Endodermal cell (in vitro differentiated cells): ENCODE measurements at places on chromosomes 6 and 20. TPM values are rescaled to one million over a fixed set of nuclear protein-coding genes. Genes with fewer than 3 reads are reported as not detected.

- no peak for DNase-seq
These were observed 4.6 kb upstream of the TGM2 start for GRCh38 chr20:38169636-38170193.

DNA sequence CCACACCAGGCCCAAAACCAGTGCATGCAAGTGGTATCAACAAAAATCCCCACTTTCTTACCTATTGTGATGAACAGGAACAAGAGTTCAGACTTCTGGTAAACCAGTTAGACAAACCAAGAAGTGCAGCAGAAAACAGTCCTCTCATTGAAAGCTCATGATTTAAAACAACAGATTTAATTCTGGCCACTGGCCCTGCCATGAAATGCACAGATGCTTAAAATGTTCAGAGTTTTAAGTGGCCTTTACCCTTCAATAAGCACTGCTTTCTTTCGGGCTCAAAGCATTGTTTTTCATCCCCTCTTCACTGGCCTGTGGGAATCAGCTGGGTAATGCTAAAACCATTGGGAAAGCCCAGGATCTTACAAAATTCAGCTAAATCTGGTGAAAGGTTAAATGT, 102.4 kb upstream of the ISM1 start:
- no peak for DNase-seq

- DNase-seq, result no peak
These were observed 48.6 kb downstream of the BFSP1 start for GRCh38 chr20:17482536-17482935.

- no peak for DNase-seq
These were observed 633 bp downstream of the RPRD1B start for GRCh38 chr20:38034108-38034649.

DNA sequence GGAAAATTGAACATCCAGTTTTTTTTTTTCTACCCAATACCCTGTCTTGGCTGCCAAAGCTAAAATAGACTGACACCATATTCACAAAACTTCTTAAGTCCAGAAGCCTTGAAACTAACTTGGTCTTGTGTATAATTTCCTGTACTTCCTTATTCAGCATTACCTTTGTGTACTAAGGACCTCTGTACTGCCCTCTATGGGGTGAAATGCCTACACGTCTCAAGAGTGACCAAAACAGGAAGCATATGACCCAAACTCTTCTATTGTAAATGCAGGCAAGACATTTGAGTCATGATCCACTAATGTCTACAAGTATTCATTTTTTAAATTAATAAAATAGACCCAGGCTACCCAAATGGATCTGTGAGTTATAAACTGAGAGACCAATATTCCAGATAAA, 50.4 kb downstream of the HMGCLL1 start:
- peak; percentile 52 for DNase-seq

- DNase-seq, result no peak
These were observed 1343.6 kb upstream of the CITED2 start for GRCh38 chr6:140718021-140718420.

DNA sequence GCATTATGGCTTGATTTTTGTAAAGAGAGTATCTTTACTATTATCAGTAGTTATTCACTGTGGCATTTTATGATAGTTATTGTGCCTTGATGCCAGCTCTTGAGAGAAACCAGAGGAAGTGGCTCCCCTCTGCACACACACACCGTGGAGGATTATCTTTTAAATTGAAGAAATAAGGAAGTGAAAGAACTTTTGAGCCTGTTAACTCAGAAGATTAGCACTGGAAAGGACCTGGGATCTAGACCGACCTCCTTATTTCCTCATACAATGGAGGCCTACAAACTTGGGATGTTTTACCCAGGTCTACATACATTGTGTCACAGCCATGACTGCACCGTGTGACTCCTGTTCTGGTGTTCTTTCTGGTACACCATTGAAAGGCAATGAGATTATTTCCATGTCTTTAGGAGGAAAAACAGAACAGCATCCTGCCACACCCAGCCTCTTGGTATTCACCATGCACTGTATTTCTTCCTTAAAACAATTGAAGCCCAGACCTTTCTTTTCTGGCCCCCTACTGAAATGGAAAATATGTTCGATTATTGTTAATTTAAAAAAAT, 40.6 kb downstream of the HECA start:
- no peak for DNase-seq

DNA sequence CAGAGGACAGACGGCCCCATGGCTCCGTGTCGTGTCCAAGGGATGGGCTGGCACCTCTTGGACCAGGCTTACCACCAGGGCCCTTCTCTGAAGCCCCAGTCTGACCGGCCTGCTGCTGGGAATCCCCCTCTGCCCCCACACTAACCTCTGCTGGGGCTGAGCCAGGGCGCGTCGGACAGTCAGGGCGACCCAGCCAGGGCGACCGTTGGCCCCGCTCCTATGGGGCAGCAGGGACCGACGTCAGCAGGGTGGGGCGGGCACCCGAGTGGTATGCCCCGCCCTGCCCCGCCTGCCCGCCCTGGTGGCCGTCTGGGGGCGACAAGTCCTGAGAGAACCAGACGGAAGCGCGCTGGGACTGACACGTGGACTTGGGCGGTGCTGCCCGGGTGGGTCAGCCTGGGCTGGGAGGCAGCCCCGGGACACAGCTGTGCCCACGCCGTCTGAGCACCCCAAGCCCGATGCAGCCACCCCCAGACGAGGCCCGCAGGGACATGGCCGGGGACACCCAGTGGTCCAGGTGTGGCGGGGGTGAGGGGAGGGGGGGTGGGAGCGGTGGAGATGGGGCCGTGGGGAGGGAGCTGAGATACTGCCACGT, at the start of gene SLC17A9:
Gene SLC17A9, plus strand, starts transcription at position 337 of the 595 bp plus-strand sequence. Its CDS starts 122 bp downstream, at position 459.
- DNase-seq, result peak; percentile 92

- DNase-seq, result no peak
These were observed 1.3 kb downstream of the RNF146 start for GRCh38 chr6:127267646-127268625.

- DNase-seq, result peak; percentile 81
These were observed 5.9 kb downstream of the NKX2-4 start for GRCh38 chr20:21391185-21391971.

- DNase-seq, result no peak
These were observed 16.1 kb upstream of the RBM38 start for GRCh38 chr20:57374931-57375651.

DNA sequence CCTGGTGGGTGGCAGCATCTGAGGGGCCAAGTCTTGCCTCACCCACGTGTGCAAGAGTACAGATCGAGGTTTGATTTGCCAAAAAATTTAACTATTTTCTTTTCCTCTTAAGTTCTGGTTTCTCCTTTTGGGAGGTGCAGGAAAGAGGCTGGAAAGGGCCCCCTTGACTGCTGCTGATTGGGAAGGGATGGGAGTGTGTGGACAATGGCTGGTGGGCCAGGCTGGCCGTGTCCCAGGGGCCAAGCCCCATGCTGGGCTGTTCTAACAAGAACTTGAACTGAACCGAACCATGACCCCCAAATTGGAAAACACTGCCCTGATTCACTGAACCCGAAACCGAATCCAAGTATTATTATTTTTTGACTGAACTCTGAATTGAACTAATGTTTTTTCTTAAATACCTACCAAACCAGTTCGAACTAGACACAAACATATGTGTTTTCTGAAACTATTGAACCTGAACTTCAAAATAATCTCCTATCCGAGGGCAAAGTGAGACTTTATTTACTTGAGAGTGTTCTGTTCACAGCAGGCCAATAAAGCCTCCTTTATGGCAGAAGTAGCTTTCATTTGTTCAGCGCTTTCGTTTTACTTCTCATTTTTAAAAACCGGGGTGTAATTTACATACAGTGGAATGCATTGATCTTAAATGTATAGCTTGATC, 91.2 kb downstream of the CDC5L start:
- no peak for DNase-seq

DNA sequence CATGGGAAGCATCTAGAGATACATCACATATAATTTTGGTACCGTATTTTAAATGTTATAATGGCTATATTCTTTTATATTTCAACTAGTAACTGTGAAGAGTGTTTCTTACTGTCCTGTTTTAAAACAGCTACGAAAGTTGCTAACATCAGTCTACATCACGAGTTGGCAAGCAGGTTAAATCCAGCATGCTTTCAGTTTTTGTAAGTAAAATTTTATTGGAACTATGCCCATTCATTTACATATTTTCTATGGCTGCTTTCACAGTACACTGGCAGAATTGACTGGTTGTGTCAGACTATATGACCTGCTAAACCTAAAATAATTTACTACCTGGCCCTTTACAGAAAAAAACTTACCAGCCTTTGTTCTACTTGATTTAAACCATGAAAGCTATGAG, 478.1 kb downstream of the PHF3 start:
- no peak for DNase-seq

- no peak for DNase-seq
These were observed 164.1 kb upstream of the ECI2 start for GRCh38 chr6:4299476-4299875.

DNA sequence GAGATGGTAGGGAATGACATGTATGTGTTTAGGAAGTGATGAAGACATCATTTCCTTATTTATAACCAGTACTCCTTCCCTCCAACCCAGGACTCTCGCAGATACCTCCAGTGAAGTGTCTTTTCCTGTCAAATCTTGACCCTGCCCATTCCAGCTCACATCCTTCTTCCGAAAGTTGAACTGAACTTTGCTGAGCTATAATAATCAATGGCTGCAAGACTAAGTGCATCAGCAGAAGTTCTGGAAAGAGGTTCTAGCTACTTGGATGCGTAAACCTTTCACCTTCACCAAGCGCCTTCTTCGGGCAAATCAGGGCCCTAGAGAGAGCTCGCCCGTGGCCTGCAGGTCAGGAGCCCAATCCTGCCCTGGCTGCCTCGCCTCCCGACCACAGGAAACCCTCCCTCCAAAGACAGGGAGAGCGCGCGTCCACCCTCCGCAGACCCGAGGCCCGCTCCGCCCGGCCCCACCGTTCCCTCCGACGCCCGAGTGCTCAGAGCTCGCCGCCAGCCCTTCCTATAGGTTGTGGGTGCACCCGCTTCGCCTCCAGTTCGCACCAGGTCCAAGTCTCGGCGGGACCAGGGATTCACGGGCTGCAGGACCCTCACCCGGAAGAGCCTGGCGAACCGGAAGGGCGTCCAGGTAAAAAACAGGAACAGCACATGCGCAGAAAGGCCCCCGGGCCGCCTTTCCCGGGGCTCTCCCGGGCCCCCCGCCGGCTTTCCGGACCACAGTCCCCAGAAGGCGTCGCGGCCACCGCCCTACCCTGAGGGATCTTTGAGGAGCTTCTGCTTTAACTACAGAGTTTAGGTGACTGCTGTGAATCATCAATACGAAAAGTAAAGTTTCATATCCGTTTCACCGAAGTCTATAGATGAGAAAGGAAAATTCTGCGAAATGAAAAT, at the start of gene ZNF334:
Gene ZNF334, minus strand, starts transcription at position 617 of the 902 bp plus-strand sequence. CDS start 1,457 bp downstream, outside the sequence.
- peak; percentile 95 for DNase-seq

- DNase-seq, result no peak
These were observed 38.5 kb downstream of the SOD2 start for GRCh38 chr6:159654483-159655098.

- no peak for DNase-seq
These were observed 593.9 kb downstream of the CD109 start for GRCh38 chr6:74289884-74290283.

DNA sequence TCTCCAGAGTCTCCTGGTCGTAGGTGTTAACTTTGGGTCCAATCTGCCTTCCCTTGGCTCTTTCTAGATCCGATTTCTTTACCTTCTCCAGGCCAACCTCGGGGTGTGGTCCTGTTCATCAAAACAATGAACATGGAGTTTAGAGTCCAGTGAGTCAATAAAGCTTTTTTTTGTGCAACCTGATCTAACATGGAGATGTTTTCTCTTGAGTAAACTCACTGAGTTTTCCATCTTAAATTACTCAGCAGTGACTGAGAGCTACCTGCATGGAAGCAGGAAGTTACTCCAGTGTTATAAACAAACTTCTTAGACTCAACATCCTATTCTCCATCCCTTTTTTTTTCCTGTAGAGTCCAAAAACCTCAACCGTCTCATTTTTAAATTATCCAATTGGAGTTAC, 14.9 kb upstream of the SLC22A1 start:
- no peak for DNase-seq

- no peak for DNase-seq
These were observed 23.8 kb upstream of the LAMP5 start for GRCh38 chr20:9490631-9491030.

GRCh38 chr6:2659882-2660281, 90.8 kb downstream of the MYLK4 start:
- no peak for DNase-seq

- DNase-seq, result no peak
These were observed 14.0 kb downstream of the DEFB132 start for GRCh38 chr20:271528-271927.

- no peak for DNase-seq
These were observed 60.1 kb downstream of the QKI start for GRCh38 chr6:163474581-163474980.

- DNase-seq, result no peak
These were observed 27.0 kb upstream of the TFB1M start for GRCh38 chr6:155341130-155341828.

DNA sequence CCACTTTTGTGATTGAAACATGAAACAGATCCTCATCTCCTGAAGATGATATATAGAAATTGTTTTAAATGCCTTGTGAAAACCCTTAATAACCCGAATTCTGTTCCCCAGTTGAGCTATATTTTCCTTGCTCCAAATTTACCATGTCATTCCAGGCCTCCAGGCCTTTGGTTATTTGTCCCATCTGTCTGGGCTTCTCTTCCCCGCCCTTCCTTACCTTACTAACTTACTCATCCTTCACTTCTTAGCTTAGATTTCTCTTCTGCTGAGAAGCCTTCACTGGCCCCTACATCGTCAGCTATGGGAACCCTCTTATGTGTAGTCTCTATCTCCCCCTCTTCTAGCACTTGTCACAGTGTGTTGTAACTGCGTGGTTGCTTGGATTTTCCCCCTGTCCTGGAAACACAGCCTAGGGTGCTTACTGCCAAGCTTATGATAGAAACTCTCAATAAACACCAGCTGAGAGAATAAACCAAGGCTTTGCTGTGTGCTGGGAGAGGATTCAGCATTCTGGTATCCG, 68.6 kb downstream of the SGK1 start:
- no peak for DNase-seq

GRCh38 chr20:25038591-25039015, 19.3 kb downstream of the ACSS1 start:
- no peak for DNase-seq

- peak; percentile 59 for DNase-seq
These were observed 69.7 kb downstream of the EPB41L2 start for GRCh38 chr6:130993292-130993765.

- DNase-seq, result no peak
These were observed 194.9 kb downstream of the PHACTR1 start for GRCh38 chr6:12911427-12911826.

- DNase-seq, result no peak
These were observed 162.8 kb upstream of the RSPO3 start for GRCh38 chr6:126955621-126956020.

SAPCD1 gene
- total RNA-seq, result 6.9 and 8.4 TPM in 2 replicates

SPTLC3 gene
- total RNA-seq, result 0.21 to 1.6 TPM (median 1.4 TPM) in 3 replicates

TEAD3 gene
- total RNA-seq, result 27.9 to 36.4 TPM (median 29.2 TPM) in 3 replicates

CCN5 gene
- not detected in 2 replicates for total RNA-seq

GATA5 gene
- total RNA-seq, result 0.59 to 2.9 TPM (median 2.5 TPM) in 3 replicates

BCAS4 gene
- total RNA-seq, result 9.5 and 9.6 TPM in 2 replicates

GNAS gene
- total RNA-seq, result 1,267 to 1,344 TPM (median 1,289 TPM) in 3 replicates

OPRM1 gene
- total RNA-seq, result not detected in 3 replicates

PEDS1 gene
- total RNA-seq, result 24.7 to 32.3 TPM (median 30.9 TPM) in 3 replicates

ATRN gene
- total RNA-seq, result 27.4 to 43.6 TPM (median 28.9 TPM) in 3 replicates

MCCD1 gene
- not detected in 3 replicates for total RNA-seq

MOG gene
- 0.45 TPM in 1 of 2 replicates, not detected in the other for total RNA-seq

CST4 gene
- total RNA-seq, result 1.9 to 2.3 TPM in 2 of 3 replicates, not detected in the other

SPINT4 gene
- total RNA-seq, result not detected in 2 replicates
